Kasumi-1 (cell line): ENCODE measurements at places on chromosomes 5 and 9.
A peak's percentile ranks its signal among the peaks of the same experiment; 100 is the strongest.

DNA sequence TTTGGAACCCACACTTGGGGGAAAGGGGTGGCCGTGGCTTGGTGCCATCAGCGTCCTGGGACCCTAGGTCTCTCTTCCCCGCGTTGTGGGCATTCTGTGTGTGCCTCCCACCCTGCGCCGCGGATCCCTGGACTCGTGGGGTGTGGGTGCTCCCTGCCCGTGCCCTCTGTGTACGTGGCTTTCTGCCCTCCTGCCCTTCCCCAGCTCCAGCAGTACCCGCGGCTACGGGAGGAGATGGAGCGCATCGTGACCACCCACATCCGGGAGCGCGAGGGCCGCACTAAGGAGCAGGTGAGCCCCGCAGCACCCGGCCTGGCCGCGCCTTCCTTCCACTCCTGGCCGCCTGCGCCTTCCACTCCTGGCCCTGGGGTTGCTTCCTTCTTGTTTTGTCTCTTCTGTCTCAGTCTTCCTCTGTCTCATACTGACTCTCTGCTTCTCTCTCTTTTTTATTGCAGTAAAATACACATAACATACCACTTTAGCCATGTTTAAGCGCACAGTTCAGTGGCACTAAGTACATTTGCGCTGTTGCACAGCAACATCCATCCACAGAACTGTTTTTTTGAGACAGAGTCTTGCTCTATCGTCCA is 30.7 kb downstream of the DNM1 start:
- DNase-seq: no peak

DNA sequence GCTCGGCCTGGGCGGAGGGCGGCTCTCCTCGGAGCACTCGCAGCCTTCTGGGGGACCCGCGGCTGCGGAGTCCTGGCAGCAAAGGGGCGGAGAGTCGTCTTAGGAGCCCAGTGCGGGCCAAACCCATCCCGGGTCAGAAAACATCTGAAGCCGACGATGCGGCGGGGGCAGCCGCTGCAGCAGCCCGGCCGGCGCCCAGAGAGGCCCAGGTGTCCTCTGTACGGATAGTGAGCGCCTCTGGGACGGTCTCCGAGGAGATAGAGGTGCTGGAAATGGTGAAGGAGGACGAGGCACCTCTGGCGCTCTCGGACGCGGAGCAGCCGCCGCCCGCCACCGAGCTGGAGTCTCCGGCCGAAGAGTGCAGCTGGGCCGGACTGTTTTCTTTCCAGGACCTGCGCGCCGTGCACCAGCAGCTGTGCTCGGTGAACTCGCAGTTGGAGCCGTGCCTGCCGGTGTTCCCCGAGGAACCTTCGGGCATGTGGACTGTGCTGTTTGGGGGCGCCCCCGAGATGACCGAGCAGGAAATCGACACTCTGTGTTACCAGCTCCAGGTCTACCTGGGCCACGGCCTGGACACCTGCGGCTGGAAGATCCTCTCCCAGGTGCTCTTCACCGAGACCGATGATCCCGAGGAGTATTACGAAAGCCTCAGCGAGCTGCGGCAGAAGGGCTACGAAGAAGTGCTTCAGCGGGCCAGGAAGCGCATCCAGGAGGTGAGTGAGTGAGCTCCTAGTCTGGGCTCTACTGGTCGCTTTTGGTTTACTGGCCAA is 1.2 kb downstream of the JMY start:
- peak; percentile 68 for DNase-seq

DNA sequence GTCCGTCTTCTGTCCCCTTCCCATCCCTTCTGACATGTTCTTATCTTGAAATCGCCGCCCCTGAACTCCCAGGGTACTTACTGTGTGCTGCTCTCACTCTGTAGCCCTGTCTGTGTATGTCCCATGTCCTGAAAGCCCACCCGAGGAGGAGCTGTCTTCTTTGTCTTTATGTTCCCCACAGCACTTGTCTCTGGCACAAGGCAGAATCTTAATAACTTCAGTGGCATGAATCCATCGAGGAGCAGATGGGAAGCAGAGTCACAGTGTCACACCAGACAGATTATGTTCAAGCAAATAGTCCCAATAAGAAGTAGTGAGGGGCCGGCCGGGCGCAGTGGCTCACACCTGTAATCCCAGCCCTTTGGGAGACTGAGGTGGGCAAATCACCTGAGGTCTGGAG is 29.7 kb upstream of the LTC4S start:
- no peak for DNase-seq

DNA sequence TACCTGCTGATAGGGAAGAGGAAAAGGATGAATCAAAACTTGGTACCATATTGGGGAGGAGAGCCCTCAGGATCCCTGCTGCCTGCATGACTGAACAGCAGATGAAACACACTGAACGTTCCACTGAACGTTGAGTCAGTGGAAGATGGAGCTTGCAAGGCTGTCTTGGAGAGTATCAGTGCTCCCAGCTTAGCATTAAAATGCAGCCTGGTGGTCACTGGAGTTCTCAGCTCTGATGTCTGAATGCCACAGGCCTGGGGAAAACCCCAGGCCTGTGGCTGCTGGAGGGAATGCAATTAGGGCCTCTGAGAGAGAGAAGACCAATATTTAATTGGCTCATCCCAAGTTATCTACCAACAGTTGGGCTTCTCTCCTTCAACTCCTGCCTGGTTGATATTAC is 54.5 kb downstream of the PDE4D start:
- no peak for DNase-seq

DNA sequence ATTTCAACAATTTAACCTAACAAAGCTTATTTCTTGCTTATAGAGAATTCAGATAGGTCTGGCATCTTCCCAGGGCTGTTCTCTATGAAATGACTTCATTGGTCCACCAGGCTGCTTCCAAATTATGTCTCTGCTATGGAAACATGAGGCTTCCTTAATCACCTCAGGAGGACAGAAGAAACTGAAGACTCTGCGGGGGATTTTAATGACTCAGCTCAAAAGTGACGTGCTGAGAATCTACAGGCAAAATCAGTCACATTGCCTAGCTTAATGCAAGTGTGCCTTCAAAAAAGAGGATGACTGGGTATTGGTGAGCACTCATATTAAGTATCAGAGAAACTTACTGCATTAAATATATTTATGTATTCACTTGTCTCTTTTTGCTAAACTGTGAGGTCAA is 315.5 kb upstream of the RGMB start:
- no peak for DNase-seq

- DNase-seq: peak; percentile 29
Measured at GRCh38 chr5:150052226-150052955, 34.0 kb downstream of the CSF1R start.

GRCh38 chr5:159440968-159441367 is 110.7 kb upstream of the IL12B start:
- no peak for DNase-seq

- DNase-seq: no peak
Measured at GRCh38 chr9:99389087-99390033, 167.3 kb downstream of the SEC61B start.
